ENCODE measurements at places on chromosomes 4 and X. TPM values are rescaled to one million over a fixed set of nuclear protein-coding genes. Genes with fewer than 3 reads are reported as not detected.

Gene ETFDH
- 32.0 TPM for total RNA-seq

Gene UFSP2
- total RNA-seq, result 40.8 TPM

Gene SOX3
- not detected for total RNA-seq

Gene SYNPO2
- total RNA-seq, result 0.27 TPM

Gene IGFBP7
- total RNA-seq, result 201 TPM

Gene TRO
- 2.0 TPM for total RNA-seq

Gene KIF4A
- 31.4 TPM for total RNA-seq

Gene SSX2
- total RNA-seq, result not detected

Gene SMR3B
- total RNA-seq, result not detected

Gene HMGB3
- 41.6 TPM for total RNA-seq

Gene NR0B1
- total RNA-seq, result not detected

Gene OTC
- 0.07 TPM for total RNA-seq

Gene FOXP3
- total RNA-seq, result not detected

Gene MAGEC3
- not detected for total RNA-seq

Gene SLC6A14
- total RNA-seq, result not detected

Gene PABPC1L2A
- total RNA-seq, result not detected

Gene CT45A3
- not detected for total RNA-seq

Gene C4orf36
- total RNA-seq, result 0.50 TPM

Gene TLR2
- total RNA-seq, result under 0.01 TPM

Gene RHOXF2B
- not detected for total RNA-seq
